ENCODE measurements at places on chromosomes 12 and 14.

- no peak for DNase-seq
Observed at GRCh38 chr12:42912367-42912766, 322.8 kb upstream of the PRICKLE1 start.

GRCh38 chr12:14751986-14752385 lies 51.3 kb downstream of the WBP11 start:
- no peak for DNase-seq

GRCh38 chr12:116429826-116430360 lies 129.3 kb upstream of the MAP1LC3B2 start:
- DNase-seq = no peak

GRCh38 chr14:93732524-93732923 lies 55.8 kb downstream of the PRIMA1 start:
- DNase-seq = no peak

GRCh38 chr12:104063712-104064030 lies 660 bp upstream of the HCFC2 start:
- peak; percentile 16 for DNase-seq

DNA sequence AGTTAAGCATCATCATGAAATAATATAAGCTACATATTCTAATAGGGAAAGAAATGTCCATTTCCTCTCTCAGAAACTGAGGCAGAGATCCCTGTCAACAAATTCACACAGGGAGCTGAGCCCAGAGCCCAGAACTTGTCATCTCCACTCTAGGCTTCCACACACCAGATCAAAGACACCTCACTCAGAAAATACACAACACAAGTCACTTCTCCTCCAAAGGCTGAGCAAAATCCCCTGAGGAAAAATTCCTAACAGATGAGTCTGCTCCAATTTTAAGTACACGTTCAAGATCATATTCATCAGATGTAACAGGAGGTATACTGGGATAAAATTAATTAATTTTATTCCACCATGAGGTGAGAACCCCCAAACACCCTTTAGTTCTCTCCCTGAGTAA lies 227.3 kb downstream of the DPF3 start:
- DNase-seq = no peak

DNA sequence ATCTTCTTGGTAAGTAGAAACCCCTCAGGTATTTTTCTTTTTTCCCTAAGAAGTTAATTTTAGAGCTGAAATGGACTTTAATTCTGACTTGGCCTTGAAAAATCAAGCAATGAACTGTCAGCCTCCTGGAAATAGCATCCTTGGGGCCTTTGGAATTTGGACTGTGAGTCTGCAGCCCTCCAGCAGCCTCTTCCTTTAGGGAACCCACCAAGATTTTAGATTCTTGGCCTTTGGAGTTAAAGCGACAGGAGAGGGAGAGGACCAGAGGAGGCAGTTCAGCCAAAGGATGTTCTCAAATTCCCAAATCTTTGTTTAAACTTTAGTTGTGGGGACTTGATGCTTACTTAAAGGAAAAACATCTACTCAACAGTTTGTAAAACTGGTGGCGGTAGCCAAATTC lies 288.6 kb downstream of the AACS start:
- no peak for DNase-seq

DNA sequence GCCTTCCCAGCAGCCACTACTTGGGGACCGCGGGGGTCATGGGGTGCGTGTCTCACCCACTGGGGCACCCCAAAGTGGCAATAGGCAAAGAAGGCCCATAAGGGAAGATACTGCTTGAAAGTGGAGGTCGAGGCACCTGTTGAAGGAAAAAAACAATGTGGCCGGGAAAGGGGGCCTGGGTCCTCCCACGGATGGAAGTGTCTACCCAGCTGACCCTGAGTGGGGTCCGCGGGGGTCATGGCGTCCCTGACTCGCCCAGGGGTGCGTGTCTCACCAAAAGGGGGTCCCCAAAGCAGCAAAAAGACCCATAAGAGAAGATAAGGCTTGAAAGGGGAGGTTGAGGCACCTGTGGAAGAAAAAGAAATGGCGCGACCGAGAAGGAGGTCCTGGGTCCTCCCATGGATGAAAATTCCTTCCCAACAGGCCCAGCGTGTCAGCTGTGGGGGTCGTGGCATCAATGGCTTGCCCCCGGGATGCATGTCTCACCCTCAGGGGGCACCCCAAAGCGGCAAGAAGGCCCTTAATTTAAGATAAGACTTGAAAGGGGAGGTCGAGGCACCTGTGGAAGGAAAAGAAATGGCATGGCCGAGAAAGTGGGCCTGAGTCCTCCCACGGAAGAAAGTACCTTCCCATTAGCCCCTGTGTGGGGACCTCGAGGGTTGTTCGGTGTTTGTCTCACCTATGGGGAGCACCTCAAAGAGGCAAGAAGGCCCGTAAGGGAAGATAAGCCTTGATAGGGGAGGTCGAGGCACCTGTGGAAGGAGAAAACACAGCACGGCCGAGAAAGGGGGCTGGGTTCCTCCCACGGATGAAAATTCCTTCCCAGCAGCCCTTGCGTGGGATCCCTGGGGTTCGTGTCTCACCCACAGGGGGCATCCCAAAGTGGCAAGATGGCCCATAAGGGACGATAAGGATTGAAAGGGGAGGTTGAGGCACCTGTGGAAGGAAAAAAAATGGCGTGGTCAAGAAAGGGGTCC lies 266.0 kb downstream of the ALG10 start:
- DNase-seq = no peak

- no peak for DNase-seq
Observed at GRCh38 chr12:114913871-114914801, 230.2 kb upstream of the TBX3 start.

DNA sequence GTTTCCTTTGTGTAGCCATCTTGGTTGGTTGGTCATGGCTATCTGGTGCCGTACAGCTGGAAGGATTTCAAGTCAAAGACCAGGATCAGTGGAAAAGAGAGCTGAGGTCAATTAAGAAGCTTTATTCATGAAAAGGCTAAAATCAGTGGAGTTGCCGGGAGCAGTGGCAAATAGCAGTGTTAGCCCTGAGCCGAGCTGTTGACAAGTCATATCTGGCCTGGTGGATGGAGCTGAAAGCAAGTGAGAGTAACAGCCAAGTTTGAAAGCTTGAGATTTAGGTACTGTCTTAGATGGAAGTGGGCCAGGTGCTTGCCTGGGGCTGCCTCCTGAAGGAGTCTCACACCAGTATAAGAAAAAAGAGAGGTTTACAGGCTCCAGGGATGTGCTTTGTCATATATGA lies 9.0 kb downstream of the BATF start:
- no peak for DNase-seq

DNA sequence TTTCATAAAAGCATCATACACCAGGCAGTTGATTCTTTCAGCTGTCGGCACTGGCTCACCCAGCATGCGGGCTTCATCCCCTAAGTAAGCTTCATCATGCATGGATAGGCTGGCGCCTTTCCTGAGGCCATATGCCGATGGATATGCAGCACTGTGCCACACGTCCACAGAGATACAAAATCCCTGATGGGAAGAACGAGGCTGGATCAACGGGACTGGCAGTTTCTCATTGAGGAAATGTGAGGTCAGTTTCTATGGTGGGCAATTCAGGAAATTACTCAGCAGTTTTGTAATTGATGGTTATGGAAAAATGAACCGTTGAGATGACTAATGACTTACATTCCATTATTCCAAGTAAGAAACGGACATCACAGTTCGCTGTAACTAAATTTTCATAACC lies 453.8 kb downstream of the TMEM121 start:
- DNase-seq = no peak

DNA sequence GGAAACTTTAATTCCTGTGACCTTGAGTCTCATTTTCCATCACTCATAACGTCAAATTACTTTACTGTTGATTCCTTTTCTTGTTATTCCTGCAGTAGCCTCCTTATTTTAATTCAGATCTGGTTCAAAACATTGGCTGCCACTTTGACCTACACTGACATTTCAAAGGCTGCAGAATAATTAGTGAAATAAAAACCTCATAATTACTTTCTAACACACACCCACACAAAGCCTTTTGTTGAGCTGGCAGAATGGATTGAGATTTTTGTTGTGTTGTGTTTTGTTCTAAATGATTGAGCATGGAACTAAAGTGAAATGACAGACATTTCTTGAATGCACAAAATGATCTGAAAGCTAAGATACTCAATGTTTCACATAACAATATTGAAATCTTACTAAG lies 507.5 kb upstream of the STXBP6 start:
- no peak for DNase-seq

GRCh38 chr12:21751517-21751916 lies 23.0 kb downstream of the KCNJ8 start:
- no peak for DNase-seq

DNA sequence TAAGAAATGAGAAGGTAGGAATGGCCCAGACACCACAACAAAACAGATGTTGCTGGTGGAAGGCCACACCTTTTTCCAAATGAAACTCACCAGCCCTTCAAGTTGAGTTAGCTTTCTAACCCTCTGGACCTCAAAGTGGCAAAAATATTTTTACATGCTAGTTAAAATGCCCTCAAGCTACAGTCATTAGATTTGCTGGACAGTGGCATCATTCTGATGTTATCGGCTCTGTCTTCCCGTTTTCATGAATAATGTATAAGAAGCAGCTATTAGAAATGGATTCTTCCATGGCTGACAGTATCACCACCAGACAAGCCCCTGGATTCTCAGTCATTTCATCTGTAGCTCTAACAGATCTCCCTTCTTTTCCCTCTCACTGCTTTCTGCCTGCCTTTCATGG lies 37.1 kb upstream of the PLXNC1 start:
- DNase-seq = no peak

DNA sequence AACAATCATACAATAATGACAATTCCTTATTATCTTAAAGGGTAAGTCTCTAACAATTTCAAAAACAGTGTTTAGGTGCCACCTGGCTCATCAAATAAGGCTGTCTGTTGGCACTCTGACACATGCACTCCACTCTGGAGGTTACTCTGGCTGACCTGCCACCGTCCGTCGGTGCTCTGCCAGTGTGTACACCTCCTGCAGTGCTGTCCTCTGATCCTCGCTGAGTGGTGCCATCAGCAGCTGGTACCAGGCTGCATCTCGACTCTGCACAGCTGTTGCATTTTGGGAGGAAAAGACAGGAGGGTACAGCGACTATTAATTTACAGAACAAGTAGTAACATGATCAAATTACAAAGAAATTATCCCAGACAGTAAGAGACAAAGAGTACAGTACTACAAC lies 63.9 kb downstream of the IPO8 start:
- no peak for DNase-seq

DNA sequence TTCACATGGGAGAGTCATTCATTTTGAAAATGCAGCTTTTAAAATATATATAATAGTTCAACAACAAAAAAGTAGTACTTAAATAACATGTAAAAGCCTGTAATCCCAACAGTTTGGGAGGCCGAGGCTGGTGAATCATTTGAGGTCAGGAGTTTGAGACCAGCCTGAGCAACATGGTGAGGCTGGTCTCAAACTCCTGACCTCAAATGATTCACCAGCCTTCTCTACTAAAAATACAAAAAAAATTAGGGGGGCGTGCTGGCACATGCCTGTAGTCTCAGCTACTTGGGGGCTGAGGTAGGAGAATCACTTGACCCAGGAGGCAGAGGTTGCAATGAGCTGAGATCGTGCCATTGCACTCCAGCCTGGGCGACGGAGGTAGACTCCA lies 256.3 kb upstream of the RGS6 start:
- no peak for DNase-seq

Measured in GM19239 (cell line).